Vein endothelial cell (primary cell): ENCODE measurements at places on chromosomes 2 and 18. TPM values are rescaled to one million over a fixed set of nuclear protein-coding genes. Genes with fewer than 3 reads are reported as not detected.

NCKAP1 gene
- 186 and 195 TPM in 2 replicates for total RNA-seq

GCG gene
- total RNA-seq, result not detected in 2 replicates

KLHL30 gene
- not detected in 2 replicates for total RNA-seq

DCC gene
- not detected in 2 replicates for total RNA-seq

ALPP gene
- not detected in 2 replicates for total RNA-seq

KIAA2012 gene
- not detected in 2 replicates for total RNA-seq

CROCC2 gene
- not detected in 2 replicates for total RNA-seq

TMBIM1 gene
- 132 and 142 TPM in 2 replicates for total RNA-seq

NT5DC4 gene
- total RNA-seq, result not detected in 2 replicates

HDHD2 gene
- 8.2 and 9.6 TPM in 2 replicates for total RNA-seq

COBLL1 gene
- 5.2 and 15.0 TPM in 2 replicates for total RNA-seq

SERPINB4 gene
- not detected in 2 replicates for total RNA-seq

RABL2A gene
- total RNA-seq, result 8.2 and 9.8 TPM in 2 replicates
